Stimulated activated CD4-positive, alpha-beta T cell treated with anti-CD3 and anti-CD28 coated beads, TNF-alpha, amount 100 ng/mL, for 24 hours (primary cell): ENCODE measurements at places on chromosomes 2 and 18.

GRCh38 chr2:225272173-225272572, 127.3 kb upstream of the NYAP2 start:
- no peak for DNase-seq

DNA sequence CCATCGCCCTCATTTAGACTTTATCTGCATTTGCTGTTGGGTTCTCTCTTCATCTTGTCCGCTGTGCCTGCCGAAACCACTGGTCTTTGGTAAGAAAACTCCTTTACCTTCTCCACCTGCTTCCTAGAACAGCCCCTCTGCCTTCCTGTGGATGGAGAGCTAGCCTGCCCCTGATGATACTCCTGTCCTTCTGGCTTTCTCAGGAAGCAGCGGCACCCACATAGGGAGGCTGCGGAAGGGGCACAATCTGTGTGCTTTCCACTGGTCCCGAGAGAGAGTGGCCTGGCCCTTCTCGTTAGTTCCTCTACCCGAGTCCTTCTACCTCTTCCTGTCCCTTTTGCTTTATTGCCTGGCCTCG, 80.3 kb upstream of the RBM44 start:
- no peak for DNase-seq

DNA sequence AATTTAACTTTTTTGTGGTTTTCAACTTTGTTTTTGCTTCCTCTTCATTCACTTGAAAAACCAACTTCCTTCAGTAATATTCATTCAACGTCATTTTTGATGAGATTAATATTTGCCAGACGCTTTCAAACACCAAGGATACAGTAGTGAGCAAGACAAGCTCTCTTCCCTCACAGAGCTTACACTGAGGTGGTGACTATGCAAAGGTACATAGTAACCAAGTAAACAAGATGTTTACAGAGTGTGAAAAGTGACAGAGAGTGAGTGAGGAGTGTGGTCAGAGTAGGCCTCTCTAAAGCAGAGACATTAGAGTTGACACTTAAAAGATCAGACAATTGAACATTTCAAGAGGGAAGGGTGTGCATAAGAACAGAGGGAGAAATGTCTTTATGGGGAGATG, 155.5 kb downstream of the TMEM247 start:
- no peak for DNase-seq

GRCh38 chr2:158984604-158985135, 16.2 kb downstream of the TANC1 start:
- no peak for DNase-seq

DNA sequence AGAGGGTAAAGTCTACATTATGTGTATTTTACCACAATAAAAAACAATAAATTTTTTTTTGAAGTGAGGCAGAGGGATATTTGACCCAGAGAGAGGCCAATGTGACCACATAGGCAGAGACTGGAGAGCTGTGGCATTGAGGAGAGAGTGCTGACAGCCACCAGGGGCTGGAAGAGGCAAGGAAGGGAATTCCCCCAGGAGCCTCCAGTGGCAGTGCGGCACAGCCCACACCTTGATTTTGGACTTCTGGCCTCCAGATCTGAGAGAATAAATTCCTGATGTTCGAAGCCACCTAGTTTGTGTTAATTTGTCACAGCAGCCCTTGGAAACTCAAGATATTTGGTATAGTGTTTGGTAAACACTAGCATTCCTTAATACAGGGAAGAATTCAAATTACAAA, 22.7 kb downstream of the ANKRD29 start:
- no peak for DNase-seq

DNA sequence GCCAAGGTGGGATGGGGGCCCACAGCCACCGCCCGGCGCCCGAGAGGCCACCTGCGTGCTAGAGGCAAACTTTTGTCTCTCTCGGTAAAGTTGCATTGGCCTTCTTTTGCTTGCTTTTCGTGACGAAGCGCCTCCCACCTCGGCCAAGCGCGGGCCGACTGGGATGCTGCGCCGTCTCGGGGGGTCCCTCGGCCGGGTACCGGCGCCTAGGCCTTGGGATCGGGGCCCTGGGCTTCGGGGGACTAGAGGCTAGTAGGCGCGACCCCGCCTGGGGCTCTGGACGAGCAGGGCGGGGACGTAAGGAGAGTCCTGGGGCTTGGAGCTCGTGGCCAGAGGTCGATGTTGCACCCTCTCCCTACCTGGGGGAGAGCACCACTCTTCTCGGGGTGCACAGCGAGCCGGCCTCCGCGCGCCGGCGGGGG, 545 bp downstream of the GLI2 start:
- DNase-seq = no peak

DNA sequence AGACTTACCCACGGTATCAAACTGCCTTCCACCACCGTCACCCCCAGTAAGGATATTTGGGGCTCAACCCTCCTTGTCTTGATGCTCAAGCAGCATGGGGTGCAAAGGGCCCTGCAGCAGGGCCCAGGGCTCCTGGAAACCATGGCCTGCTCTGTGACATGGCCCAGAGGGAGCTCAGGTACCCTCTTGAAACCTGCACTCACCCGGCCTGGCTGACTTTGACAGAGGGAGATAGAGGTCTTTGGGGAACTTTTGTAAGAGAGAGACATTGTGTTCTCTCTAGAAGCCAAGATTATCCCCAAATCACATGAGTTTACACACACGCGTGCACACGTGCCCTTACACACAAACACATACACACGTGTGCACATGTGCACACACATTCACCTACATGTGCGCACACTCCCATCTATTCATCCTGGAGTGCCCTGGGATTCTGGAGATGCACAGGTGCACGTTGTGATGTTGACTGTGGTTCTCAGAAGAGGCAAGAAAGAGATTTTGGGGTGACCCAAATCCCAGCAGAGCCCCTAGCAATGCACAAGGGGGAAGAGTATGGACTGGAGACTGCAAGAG, 19.6 kb upstream of the KCNK3 start:
- no peak for DNase-seq

DNA sequence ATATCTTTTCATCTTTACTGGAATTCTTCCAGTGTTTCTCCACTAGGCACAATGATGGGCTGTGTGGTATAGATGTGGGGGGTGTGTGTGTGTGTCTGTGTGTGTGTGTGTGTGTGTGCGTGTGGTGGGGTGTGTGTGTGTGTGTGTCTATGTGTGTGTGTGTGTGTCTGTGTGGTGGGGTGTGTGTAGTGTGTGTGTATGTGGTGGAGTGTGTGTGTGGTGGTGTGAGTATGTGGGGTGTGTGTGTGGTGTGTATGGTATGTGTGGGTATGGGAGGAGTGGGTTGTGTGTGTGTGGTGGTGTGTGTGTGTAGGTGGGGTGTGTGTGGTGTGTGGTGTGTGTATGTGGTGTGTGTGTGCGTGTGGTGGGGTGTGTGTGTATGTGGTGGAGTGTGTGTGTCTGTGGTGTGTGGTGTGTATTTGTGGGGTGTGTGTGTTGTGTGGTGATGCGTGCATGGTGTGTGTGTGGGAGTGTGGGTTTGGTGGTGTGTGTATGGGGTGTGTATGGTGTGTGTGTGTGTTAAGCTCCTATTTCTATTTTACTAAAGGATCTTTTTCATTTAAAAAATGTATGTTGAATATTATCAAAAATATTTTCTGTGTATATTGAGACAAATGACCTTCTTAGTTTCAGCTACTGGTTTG, 84.2 kb downstream of the IRS1 start:
- DNase-seq = no peak

GRCh38 chr18:60067426-60068210, 167.8 kb downstream of the PMAIP1 start:
- DNase-seq = no peak

GRCh38 chr18:69935319-69936190, 12.1 kb downstream of the CD226 start:
- peak; percentile 62 for DNase-seq

GRCh38 chr2:70796262-70796661, 5.8 kb upstream of the FIGLA start:
- DNase-seq = no peak

DNA sequence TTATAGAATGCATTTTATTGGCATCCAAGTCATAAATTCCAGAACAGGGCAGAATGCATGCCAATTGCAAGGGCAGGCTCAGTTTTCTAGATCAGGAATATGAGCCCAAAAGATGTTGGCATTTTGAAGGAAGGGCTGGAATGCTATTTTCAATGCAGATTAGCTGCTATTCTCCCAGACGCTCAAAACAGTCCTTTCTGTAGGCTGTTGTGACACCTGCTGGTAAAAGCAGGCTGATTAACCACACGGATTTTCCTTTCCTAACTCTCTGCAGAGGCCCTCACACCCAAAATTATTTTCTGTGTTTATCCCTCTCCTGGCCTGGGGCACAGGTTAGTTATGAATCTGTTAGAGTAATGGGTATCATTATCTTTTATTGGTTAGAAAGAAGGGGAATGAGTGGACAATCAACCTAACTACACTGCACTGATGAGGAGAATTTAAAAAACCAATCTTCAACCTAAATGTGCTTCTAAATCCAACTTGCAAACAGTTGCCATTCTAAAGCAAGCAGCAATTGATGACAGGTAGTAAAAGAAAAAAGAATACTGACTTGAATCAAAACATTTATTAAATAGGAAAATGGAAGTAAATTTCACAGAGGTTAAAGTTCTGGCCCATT, 94.0 kb downstream of the PLA2R1 start:
- no peak for DNase-seq

- no peak for DNase-seq
These were observed 239.7 kb downstream of the GPD2 start for GRCh38 chr2:156675896-156676295.
